ENCODE measurements at places on chromosomes 1 and 21. TPM values are rescaled to one million over a fixed set of nuclear protein-coding genes. Genes with fewer than 3 reads are reported as not detected.

GRCh38 chr1:248858096-248858890 lies 592 bp downstream of the ZNF692 start:
- DNase-seq = peak; percentile 65

DNA sequence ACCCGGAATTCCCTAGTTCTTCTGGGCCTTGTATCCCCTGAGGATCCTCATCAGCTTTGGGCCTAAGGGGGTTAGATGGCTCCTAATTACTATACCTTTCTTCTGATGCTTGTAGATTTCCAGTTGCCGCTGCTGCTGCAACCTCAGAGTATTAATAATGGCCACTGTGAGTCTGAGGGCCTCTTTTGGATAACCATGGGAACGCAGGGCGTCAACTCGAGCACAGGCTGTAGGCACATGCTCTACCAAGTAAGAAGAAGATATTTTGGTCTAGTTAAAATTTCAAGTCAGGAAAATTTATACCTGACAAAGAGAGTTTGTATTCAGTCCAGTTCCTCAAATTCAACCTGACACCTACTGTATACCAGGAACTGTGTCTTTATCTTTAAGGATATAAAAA lies 28.2 kb downstream of the UROD start:
- DNase-seq = no peak

The ACTL8 gene
- total RNA-seq = not detected

DNA sequence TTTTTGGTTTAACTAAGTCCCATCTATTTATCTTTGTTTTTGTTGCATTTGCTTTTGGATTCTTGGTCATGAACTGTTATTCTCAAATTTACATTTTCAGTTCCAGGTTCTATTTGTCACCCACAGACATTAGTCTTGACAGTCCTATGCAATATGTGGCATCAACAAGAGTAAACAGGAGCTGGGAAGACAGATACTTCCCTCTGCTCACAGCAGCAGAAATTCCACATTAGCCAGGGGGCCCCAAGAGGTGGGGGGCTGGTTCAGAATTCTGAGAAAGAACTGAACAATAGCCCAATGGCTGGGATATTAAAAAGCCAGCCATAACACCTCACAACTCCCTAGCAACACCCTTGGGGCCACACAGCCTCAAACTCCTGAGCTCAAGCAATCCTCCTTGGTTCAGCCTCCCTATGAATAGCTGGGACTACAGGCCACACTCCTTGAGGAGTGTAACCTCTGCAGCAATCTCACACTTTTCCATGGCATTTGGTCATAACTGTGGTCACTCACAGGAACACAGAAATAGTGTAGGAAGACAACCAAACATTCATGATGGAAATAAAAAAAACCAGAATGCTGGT lies 67.8 kb downstream of the ERG start:
- DNase-seq = no peak

DNA sequence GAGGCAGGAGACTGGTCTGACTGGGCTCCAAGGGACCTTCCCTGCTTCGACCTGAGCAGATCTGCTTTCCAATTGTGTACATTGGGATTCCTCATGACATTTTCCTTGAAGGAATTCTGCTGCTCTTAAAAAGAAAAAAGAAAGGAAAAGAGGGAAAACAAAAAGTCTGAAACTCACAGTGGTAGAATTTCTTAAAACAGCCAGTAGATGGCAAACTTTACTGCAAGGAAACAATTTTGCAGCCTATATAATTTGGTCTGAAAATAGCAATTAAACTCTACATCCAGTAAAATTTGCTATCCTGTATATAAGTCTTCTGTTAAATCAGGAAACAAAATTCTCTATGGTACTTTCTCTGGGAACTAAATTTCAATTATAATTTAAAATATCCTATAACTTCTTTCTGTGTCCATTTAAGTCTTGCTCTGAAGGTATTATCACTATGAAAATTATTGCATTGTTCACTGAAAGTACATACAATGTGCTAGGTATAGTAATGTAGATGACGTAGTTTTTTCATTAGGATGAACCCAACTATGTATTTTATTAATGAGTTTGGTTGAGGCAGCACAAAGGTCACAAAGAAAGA lies 59.8 kb downstream of the CRB1 start:
- DNase-seq = no peak

The FAM151A gene
- not detected for total RNA-seq

The CYP4A11 gene
- not detected for total RNA-seq

The HRNR gene
- total RNA-seq = under 0.01 TPM

The CRNN gene
- total RNA-seq = not detected

- DNase-seq = peak; percentile 17
These were observed at the start of gene LMX1A for GRCh38 chr1:165355977-165356811. Gene LMX1A (minus strand): TSS chr1:165356715. CDS start chr1:165355559, 1,156 bp downstream.

GRCh38 chr1:33241866-33242265 lies 14.4 kb upstream of the ZNF362 start:
- DNase-seq = no peak

DNA sequence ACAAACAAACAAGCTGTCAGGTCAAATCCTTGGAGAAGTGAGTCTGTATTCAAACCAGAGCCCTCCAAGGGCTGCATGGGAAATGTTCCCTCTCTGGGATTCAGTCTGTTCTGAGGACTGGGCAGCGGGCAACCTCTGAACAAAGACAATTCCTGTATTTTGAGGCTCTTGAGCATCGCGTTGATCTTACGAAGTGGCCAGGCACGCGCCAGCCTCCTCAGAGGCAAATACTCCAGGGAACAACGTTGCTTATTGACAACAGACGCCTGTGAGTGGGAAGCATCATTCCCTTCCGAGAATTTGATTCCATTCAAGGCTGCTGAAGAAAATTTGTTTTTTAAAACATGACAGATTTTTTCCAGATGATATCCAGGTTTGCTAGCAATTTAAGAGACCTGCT lies 20.0 kb upstream of the TACSTD2 start:
- no peak for DNase-seq

- no peak for DNase-seq
These were observed 4.6 kb downstream of the PEAR1 start for GRCh38 chr1:156898161-156898566.

DNA sequence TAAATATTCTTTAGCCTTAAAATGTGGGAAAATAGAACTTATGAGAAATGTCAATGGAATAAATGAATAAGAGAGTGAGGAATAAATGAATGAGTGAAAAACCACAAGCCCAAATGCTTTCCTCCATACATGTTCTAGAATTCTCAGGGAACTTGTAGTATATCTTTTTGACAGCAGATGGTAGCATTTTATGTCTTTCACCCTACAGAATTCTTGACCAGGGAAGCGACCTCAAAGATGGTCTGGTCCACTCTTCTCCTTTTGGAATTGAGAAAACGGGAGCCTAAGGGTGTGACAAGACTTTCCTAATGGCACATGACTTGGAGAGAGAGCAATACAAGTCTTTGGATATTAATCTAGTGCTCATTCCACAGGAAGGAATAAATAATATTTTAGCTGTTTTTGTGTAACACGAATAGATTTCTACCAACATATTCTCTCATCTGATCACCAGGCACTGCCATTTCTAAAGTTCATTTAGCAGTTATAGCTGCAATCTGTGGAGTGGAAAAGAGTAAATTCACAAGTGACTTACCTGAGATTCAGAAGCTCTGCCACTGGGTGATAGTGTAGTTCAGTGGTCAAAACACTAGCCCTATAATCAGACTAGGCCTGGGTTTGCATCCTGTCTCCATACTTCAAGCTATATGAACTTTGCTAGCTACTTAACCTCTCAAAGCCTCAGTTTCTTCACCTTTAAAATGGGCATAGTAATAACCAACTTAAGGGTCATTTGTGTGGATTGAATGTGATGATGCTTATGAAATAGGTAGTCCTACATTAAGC lies 15.0 kb upstream of the F5 start:
- peak; percentile 17 for DNase-seq

The DEPDC1 gene
- 0.67 TPM for total RNA-seq

DNA sequence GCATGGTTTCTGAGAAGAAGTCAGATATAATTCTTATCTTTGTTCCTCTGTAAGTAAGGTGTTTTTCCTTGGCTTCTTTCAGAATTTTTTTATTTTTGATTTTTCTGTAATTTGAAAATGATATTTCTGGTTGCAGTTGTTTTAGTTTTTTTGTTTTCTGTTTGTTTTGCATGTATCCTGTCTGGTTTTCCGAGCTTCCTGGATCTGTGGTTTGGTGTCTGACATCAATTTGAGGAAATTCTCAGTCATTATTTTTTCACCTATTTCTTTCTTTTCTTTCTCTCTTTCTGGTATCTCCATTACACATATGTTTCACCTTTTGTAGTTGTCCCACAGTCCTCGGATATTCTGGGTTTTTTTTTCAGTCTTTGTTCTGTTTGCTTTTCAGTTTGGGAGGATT lies 97.1 kb upstream of the TLR5 start:
- DNase-seq = no peak

DNA sequence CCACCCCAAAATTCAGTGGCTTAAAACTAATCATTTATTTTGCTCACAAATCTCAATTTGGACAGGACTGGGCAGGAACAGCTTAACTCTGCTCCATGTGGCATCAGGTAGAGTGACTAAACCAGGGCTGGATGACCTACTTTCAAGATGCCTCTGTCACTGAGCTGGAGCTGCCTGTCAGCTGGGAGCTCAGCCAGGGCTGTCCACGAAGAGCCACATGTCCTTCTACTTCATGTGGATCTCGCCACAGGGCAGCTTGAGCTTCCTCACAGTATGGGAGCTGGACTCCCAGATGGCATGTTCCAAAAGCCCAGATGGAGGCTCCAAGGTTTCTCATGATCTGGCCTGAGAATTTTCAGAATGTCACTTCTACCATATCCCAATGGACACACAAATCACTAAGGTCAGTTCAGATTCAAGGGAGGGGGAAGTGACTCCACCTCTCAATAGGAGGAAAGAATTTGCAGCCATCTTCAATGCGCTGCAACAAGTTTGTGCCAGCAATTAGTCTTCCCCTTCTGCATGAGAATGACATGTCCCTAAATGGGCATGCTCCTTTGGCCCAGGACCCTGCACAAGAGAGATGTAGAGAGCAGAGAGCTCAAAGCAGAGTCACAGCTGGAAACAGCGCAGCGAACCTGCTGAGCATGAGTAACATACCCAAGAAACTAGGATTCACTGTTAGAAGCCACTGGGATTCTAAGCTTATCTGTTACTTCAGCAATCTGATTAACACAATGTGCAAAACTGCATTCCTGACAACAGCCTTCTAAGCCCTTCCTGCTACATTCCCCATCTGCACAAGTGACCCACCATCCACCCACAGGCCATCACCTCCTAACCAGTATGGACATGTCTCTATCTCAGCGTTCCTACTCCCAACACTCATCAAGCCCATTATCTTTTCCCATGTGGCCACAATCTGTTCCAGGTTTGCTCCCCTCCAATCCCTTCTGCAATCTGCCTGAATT lies 17.0 kb downstream of the HLCS start:
- peak; percentile 76 for DNase-seq

Data from mammary epithelial cell (primary cell).